ENCODE measurements at places on chromosomes 2 and 18.

DNA sequence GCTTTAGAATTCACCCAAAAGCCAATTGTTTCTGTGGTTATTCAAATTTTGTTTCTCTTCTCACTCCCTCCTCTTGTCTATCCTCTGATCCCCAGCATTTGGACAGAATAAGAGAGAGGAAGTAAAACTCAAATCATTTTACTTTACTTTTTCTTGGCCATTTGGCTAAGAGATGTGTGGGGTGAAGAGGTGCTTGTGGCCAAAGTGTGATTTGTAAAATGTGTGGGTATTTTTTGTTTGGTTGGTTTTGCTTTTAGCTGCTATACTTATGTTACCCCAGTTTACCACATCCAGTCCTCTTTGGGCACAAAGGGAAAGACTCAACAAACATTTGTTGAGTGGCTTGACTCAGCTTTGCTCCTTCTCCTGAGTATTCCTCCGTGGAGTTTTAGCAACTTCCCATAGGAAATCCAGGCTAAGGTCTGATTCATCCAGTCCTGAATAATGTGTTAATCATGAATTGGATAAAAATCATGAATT, 109.1 kb upstream of the CYP1B1 start:
- no peak for DNase-seq

GRCh38 chr18:13237641-13238040, 19.1 kb downstream of the LDLRAD4 start:
- DNase-seq = no peak

- no peak for DNase-seq
These were observed 12.6 kb upstream of the CHN1 start for GRCh38 chr2:175017618-175018414.

DNA sequence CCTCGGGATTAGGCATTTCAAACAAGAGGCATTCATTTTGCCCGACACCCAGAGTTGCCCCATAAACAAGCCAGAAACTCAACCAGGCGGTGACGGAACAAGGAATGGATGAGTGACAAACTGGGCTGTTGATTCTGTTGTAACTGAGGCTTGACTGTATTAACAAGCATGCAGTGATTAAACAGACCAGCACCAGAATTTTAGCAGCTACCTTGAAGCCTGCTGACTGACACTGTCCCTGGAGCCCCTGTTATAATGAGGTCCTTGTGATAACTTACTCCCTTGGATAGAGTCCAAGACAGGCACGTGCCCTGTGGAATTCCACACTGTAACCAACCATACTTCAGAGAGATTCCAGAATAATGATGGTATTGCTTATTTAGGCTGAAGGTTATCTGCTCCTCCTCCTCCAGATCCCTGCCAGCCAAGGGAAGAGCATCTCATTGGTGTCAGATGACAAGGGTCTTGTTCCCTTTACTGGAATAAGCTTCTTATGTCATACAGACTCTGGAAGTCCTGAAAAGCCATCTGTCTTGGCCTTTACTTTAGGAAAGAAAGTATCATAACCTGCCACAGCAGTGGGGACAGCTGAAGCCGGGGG, 97.1 kb upstream of the RMDN2 start:
- DNase-seq = no peak

DNA sequence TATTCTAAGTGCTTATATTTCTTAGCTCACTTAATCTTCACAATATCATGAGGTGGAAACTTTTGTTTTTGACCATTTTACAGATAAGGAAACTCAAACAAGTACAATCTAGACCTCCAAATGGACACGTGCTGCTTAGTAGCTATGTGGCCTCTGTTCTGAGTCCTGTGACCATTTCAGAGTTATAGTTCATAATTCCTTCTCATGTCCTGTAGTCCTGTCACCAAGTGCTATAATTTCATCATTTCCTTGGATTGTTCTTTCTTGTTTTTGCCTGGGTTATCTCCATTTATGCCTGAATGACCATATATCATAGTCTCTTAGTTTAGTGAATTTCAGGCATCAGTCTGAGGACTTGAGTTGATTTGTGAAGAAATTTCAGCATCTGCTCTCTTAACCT, 91.7 kb downstream of the NUP35 start:
- DNase-seq = no peak

GRCh38 chr18:22185273-22185672, 15.9 kb downstream of the GATA6 start:
- DNase-seq = no peak

DNA sequence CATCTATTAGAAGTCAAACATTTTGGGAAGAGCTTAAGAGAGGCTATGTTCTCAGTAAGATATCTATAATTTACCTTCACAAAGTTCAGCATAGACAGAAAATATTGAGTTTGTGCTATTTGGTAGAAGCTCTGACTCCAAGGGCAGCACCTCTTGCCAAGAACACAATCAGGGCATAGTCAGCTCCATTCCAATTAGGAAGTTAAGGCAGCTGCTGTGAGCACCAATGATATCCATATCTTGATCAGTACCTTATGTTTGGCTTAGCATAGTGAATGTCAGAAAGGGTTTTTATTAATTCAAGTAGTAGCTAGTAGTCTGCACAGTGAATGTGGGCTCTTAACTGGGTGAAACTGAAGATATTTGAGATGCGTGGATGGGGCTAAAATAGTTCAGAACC, 86.4 kb upstream of the SPRED2 start:
- DNase-seq = no peak

GRCh38 chr2:148521181-148521580, 123.4 kb upstream of the EPC2 start:
- DNase-seq = no peak

- DNase-seq = no peak
These were observed 117.9 kb downstream of the PTRHD1 start for GRCh38 chr2:24675338-24675737.

GRCh38 chr2:43269706-43270105, 43.3 kb upstream of the ZFP36L2 start:
- no peak for DNase-seq

- no peak for DNase-seq
These were observed 22.7 kb downstream of the CYP20A1 start for GRCh38 chr2:203261326-203262159.

DNA sequence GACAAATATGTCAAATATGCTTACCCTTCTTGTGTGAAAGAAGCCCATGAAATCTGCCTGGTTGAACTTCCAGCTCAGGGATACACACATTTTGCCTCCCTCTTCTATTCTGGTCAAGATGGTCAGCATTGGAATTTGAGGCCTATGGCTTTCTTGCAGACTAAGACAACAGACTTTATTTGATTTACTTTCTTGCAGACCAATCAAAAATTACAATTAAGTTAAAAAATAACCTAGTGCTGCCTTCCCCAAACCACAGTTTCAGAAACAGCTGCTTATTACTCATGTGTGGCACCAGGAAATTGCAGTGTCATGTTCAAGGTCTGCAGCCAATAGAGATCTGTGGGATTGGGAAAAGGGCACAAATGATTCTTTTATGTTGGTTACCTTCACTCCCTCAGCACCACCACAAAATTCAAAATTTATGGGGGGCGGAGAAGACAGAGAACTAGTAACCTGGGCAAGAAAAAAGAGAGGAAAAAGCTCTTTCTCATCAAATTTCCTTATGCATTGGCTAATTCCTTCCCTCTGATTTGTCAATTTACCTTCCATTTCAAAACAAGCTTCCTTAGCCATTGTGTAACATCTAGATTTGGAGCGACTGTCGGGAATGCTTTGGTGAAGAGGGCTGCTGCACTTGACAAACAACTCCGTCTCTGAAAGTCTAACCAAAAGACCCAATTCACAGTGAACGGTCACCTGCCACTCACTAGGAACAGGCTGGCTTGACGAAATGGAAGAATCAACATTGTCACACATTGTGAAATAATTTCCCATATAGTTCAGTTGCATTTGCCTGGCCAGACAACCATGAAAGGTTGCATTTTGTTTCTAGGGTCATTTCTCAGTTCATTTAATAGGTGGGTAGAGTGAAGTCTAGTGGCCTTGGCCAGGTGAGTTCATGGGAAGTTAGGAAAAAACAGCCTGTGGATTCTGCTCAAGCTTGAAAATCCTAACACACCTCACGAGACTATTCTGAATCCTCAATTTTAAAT, 100.4 kb upstream of the FZD5 start:
- no peak for DNase-seq

GRCh38 chr2:96499061-96499960, 5.8 kb downstream of the NEURL3 start:
- no peak for DNase-seq

DNA sequence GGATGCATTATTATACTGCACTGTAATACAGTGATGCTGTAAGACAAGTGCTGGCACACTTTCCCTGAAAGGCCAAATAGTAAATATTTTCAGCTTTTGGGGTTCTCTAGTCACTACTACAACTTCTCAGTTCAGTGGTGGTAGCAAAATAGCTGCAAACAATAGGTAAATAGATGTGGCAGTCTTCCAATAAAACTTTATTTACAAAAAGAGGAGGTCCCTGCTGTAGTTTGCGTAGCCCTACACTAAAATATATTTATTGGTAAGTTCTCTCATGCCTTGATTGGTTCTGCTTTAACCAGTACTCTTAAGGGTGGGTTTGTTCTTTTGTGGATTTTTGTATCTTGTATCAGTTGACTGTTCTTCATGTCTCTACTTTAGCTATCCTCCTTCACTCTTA, 7.8 kb downstream of the GLS start:
- DNase-seq = no peak

DNA sequence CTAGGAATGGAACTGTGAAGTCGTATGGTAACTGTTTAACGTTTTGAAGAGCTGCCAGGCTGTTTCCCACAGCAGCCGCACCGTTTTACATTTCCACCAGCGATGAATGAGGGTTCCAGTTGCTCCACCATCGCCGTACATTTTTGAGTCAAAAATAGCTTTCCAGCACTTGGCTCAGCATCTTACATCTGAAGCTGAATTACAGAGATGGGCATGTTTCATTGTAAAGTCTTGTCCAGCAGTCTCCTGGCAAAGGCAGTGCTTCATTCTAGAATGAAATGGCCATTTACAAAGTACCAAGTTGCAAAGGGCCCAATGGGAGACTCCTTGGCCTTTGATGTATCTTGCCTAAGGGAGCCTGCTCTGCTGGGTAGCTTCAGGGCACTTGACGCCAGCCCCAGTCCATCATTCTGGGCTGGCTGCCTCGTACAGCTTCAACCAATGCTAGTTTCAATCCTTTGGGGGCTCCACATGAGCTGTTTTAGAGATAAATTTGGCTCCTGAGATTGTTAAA, 45.1 kb downstream of the ATIC start:
- no peak for DNase-seq

DNA sequence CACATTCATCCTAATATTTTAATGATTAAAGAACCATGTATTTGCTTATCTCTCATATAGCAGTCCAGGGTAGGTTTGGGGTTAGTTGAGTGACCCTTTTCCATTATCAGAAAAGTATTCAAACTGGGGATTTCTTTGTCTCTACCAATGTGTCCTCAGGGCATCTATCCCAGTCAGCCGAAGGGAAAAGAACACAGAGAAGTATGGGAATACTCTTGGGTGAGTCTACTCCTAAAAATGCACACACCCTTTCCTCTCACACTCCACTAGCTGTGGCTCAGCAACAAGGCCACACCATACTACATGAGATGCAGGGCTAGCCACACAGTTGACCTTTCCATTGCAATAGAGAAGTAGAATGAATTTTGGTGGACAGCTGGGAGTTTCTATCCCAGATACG, 114.3 kb downstream of the NXPH2 start:
- no peak for DNase-seq

GRCh38 chr2:199727306-199727705, 123.7 kb downstream of the FTCDNL1 start:
- DNase-seq = no peak

GRCh38 chr2:231883468-231883881, 42.7 kb downstream of the NPPC start:
- no peak for DNase-seq

DNA sequence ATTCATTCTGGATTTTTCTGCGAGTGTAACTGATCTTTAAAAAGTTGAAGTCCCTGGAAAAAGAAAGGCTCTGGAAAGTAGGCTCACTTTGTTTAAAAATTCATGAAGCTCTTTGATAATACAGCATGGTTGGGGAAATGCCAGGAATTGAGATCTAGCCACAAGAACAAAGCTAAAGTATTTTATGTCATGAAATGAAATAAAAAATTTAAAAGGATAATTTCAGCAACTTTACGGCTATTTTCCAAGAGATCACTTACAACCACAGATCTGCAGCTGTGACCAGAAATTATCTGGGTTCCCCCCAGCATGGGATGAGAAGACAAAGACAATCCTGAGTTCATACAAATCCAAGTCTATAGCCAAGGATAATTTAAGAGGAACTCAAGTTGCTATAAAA, 25.3 kb upstream of the RFX8 start:
- DNase-seq = no peak

DNA sequence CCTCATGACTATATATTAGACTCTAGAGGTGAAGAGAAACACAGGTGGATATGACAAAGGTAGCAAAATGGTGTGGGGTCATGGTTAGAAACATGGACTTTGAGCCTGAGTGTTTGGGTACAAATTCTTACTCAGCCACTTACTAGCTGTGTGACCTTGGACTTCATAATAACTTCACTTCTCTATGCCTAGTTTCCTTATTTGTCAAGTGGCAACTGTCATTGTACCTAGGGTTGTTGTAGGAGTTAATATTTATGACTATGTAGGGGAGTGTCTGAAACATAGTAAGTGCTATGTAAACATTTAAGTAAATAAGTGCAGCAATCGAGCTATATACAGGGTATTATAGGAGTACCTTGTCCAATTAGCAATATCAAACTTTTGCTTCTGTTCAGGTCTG, 49.7 kb upstream of the RAPH1 start:
- DNase-seq = no peak

DNA sequence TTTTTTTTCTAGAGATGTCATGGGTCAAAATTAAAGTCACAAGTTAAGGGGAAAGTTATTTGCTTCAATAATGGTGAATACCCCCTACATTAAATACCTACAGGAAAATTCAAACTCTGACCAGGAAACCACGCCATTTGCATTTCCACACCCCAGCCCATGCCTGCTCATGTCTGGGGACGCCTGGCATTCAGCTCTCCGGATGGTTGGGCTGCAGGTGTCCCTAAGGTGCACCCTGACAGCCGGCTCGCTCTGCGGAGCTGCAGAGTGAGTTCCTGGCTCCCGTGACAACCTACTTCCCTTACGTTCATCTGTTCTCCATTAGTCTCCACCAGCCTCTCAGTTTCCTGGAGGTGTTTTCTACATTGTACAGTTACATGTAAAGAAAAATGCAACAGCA, 122.7 kb upstream of the RIOK3 start:
- DNase-seq = no peak

- no peak for DNase-seq
These were observed 634.9 kb upstream of the PIK3C3 start for GRCh38 chr18:41320100-41320499.
